CD4-positive, alpha-beta T cell (primary cell): ENCODE measurements at places on chromosomes 2 and 18. TPM values are rescaled to one million over a fixed set of nuclear protein-coding genes. Genes with fewer than 3 reads are reported as not detected.

DNA sequence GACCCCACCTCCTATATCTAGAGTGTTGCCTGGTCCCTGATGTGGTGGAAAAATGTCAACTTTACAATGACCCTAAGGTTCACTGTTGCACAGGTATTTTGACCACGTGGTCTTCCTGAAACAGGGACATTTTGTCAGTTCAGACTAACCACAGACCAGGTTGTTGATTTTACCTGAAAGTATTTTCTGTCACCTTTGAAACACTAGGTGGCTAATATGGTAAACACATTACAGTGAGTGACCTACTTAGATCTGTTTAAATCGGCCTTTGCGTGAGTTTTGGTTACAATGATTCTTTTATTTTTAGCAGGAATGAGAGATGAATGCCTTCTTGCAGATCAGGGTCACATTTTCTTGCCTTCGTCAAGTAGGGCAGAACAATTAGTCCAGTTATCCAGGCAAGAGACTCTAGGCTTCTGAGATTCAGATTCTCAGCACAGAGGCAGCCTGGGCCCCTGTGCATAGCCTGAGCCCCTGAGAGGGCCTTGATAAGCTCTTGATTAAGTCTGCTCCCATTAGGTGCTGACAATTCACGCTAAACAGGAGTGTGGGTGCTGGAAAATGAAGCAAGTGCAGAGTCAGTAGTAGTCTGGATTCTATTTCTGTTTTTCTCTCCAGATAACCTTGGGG lies 226.2 kb downstream of the KCNS3 start:
- DNase-seq: no peak

DNA sequence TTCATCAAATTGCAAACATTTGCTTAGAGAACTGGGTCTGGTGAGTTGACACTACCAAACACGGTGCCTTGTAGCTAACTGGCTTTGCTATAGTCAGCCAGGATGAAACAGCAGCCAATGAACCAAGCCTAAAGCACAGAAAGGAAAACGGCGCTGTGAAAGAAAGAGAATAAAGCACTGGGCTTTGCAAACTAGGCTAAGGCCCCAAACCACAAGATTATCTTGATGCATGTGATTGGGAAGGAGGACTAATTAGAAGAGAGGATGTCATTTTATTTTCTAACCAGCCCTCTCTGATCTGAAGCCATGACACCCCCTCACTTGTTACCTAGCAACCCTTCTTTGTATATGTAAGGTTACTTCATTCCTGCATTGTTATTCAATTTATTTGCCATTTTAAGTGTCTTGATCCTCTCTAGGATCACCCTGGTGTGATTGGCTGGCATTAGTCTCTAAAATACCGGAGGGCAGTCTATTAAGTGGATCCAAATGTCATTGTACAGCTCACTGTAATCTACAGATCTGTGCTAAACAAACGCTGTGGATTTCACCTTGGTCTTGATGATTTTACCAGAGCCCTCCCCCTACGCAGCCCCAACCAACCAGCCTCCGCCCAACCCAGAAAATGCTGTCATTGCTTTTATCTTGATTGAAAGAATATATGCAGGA lies 395.4 kb upstream of the ACVR2A start:
- DNase-seq: peak; percentile 20

GRCh38 chr2:142944721-142945120 lies 67.3 kb downstream of the KYNU start:
- no peak for DNase-seq

DNA sequence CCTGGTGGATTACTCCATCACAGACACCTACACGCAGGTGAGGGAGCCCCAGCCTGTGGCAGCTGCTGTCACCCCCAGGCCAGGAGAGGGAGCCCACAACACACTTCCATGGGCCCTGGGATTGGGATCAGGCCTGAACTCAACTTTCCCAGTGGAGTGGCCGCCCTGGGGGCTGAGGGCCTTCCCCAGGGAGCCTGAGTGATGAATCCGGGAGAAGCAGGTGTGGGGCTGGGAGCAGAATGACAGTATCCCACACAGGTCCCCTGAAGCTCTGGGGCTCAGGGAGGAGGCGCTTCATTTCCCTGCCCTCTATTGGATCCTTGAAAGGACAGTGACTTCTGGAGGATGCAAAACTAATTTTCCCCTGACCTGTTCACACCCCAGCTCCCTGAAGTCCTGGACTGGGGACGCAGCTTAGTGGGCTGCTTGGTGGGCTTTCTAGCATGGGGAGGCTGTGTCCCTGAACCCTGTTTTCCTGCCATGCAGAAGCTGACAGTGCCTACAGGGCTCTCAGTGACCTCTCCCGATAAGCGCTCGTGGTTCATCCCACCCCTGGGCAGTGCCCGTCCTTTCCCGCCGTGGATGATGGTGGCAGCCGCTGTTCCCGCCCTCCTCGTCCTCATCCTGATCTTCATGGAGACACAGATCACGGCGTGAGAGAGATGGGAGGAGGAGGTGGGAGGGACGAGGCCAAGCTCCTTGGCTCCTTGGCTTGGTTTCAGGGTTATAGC lies 11.0 kb downstream of the SLC4A3 start:
- no peak for DNase-seq

DNA sequence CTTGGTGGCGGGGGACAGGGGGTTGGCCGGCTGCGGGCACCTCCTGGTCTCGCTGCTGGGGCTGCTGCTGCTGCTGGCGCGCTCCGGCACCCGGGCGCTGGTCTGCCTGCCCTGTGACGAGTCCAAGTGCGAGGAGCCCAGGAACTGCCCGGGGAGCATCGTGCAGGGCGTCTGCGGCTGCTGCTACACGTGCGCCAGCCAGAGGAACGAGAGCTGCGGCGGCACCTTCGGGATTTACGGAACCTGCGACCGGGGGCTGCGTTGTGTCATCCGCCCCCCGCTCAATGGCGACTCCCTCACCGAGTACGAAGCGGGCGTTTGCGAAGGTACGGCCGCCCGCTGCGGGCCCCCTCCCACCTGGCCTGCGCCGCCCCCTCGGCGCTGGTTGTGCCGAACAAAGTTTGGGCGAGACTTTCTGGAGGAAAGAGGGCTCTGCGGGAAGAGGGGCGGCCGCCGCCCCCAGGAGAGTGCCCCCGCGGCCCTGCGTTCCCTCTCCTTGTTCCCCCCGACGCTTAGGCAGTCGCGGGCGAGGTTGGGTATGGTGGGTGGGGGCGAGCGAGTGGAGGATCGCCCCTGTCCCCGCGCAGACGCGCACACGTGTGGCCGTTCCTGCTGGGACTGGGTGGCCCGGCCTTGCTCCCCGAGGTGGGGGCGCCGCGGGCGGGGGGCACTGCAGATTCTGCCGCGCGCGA lies 866 bp downstream of the CRIM1 start:
- no peak for DNase-seq

GRCh38 chr18:69408522-69408921 lies 7.8 kb downstream of the DOK6 start:
- no peak for DNase-seq

DNA sequence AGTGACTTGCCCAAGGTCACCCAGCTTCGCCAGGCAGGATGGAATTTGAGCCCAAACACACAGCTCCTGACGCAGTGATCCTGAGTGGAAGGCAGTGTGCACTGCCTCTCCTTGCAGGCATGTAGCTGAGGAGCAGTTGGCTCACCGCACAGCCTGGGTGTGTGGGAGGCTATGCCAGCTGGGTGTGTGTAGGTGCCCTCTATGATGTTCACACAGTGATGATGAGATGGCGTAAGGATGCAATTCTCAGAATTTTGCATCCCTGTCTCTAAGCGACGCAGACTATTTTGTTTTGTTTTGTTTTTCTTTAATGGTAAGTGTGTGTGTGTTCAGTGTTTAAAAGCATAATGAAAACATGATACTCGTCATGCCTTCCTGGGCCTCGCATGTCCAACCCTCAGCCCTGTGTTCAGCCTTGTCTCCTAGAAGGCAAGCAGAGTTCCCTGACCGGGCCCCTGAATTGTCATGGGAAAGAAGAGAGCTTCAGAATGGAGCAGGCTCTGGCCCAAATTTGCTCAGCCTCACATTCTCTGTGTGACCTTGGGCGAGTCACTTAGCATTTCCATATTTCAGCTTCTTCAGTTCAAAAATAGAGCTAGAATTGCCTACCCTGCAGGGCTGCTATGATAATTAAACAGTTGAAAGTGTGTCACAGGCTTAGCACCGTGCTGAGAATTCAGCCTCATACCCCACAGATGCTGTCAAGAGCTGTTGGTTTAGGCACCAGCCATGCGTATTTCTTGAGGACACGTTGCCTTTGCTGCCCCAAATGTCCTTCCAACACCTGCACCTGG lies 603.6 kb upstream of the RAB6C start:
- no peak for DNase-seq

- DNase-seq: no peak
Measured at GRCh38 chr2:62222674-62223073, 26.8 kb downstream of the B3GNT2 start.

GRCh38 chr2:234880551-234881211 lies 71.1 kb upstream of the SH3BP4 start:
- no peak for DNase-seq

GRCh38 chr2:190596993-190597392 lies 51.9 kb upstream of the NAB1 start:
- no peak for DNase-seq

DNA sequence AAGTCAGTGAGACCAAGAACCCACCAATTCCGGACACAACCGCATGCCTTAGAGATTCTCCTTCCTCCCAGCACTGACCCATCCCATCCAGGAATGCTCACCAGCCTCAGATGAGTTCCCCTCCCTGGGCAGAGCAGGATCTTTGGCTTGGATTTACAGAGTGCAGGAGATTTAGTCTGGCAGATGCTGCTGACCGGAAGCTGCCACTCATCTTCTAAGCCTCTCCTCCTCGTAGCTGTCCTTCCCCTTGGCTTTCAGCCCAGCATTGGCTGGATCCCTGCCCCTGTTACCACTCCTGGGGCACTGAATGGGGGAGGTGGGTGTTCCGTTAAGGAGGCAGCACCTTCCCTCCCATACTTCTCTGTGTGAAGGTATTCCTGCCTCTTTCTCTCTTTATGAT lies 53.2 kb downstream of the VWA3B start:
- DNase-seq: no peak

GRCh38 chr2:45826884-45827635 lies 175.6 kb downstream of the PRKCE start:
- DNase-seq: no peak

GRCh38 chr18:48667276-48668254 lies 128.7 kb downstream of the CTIF start:
- DNase-seq: no peak

GRCh38 chr2:226048611-226049010 lies 649.1 kb downstream of the NYAP2 start:
- no peak for DNase-seq

The GAL3ST2 gene
- total RNA-seq: 1.9 TPM

The GKN2 gene
- not detected for total RNA-seq

The ZC3H15 gene
- 140 TPM for total RNA-seq

The ANKRD62 gene
- total RNA-seq: not detected

The CFAP221 gene
- total RNA-seq: not detected

The ZAP70 gene
- 470 TPM for total RNA-seq

The ATP8B1 gene
- not detected for total RNA-seq

The NBAS gene
- 25.5 TPM for total RNA-seq
